ENCODE measurements at places on chromosomes 5 and 9.

GRCh38 chr9:33927694-33928093 is 110.7 kb downstream of the UBE2R2 start:
- DNase-seq, result no peak

- DNase-seq, result peak; percentile 91
Observed at GRCh38 chr9:127783111-127784008, 2.5 kb upstream of the CDK9 start.

GRCh38 chr5:88145611-88146467 is 122.8 kb downstream of the TMEM161B start:
- DNase-seq, result no peak

- no peak for DNase-seq
Observed at GRCh38 chr9:127502706-127503378, 51.5 kb downstream of the LRSAM1 start.

GRCh38 chr9:27362447-27363210 is 65.7 kb upstream of the EQTN start:
- no peak for DNase-seq

GRCh38 chr5:105088961-105089360 is 1526.4 kb upstream of the NUDT12 start:
- DNase-seq, result no peak

DNA sequence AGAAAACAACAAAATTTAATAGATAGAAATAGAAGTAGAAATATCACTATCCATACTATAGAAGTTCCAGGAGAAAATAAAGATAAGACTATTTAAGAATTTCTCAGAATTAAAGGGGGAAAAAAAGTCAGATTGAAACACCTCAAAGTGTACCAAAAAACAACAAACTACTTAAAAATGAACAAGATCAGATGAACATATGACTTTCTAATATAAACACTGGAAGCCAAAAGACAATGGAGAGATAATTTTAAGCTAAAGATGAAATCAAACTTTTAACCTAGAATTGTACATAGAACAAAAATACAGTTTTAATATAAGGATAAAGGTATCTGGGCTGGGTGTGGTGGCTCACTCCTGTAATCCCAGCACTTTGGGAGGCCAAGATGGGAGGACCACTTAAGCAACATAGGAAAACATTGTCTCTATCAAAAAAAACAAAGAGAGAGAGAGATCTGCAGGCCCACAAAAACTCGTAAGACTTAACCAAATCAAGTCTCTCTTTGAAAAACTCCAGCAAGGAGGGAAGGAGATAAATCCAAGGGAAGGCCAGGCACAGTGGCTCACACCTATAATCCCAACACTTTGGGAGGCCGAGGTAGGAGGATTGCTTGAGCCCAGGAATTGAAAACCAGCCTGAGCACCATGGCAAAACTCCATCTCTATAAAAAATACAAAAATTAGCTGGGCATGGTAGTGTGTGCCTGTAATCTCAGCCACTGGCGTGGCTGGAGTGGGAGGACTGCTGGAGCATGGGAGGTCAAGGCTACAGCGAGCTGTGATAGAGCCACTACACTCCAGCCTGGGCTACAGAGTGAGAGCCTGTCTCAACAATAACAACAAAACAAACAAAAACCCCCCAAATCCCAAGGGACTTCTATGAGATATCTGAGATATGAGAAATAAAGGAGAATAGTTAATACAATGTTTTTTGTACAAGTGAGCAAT is 32.4 kb downstream of the ABHD17B start:
- DNase-seq, result no peak

GRCh38 chr5:179298181-179298993 is 46.9 kb downstream of the ADAMTS2 start:
- no peak for DNase-seq

- DNase-seq, result no peak
Observed at GRCh38 chr5:1764606-1764960, 35.1 kb downstream of the MRPL36 start.

DNA sequence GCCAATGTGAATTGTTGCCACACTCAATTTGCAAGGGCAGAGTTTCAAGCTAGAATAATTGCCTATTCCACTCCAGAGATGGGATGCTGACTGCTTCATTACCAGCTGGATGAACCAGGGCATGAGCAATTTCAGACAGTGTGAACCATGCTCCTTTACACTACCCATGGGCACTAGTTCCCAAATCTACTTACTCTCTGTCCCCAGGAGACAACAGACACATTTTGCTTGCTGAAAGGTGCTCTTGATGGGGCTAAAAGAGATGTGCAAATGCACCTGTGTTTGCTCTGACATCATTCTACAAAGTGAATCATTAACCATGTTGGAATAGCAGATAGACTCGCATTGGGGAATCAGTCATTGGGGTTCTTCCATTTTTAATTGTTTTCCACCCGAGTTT is 522.3 kb upstream of the NUDT12 start:
- no peak for DNase-seq

Measured in CD4-positive, CD25-positive, alpha-beta regulatory T cell (primary cell).